ENCODE measurements at places on chromosomes 7 and 10.

DNA sequence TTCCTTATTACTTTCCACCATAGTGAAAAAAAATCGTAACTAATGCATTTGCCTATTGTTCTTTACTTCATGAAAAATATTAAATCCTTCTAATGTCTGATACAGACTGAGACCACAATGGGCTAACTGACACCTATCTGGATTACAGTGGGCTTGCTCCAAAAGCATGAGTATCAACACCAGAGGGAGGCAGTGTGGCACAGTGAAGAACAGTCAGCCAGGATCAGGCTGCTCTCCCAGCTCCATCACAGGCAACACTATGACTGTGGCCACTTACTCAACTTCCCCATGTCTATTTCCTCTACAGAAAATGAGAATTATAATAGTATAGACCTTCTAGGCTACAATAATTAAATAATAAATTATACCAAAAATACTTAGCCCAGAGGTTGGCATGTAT lies 97.2 kb downstream of the SLC25A13 start:
- no peak for DNase-seq

DNA sequence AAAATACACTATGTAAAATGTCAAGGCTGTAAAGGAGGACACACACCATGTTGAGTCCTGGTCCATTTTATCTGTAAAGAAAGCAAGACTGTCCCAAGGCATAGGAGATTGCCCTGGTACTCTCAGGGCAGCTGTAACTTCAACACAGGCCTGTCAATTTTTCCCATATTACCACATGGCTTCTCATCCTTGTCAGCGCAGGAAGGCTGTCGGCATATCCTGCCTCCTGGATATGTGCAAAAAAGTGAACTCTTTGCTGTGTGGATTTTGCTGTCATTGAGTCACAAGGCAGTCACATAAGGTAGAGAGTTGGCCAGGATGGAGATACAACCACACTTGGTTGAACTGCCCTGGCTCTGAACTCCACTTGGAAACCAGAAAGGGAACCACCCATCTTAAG lies 8.7 kb downstream of the DUSP5 start:
- no peak for DNase-seq

DNA sequence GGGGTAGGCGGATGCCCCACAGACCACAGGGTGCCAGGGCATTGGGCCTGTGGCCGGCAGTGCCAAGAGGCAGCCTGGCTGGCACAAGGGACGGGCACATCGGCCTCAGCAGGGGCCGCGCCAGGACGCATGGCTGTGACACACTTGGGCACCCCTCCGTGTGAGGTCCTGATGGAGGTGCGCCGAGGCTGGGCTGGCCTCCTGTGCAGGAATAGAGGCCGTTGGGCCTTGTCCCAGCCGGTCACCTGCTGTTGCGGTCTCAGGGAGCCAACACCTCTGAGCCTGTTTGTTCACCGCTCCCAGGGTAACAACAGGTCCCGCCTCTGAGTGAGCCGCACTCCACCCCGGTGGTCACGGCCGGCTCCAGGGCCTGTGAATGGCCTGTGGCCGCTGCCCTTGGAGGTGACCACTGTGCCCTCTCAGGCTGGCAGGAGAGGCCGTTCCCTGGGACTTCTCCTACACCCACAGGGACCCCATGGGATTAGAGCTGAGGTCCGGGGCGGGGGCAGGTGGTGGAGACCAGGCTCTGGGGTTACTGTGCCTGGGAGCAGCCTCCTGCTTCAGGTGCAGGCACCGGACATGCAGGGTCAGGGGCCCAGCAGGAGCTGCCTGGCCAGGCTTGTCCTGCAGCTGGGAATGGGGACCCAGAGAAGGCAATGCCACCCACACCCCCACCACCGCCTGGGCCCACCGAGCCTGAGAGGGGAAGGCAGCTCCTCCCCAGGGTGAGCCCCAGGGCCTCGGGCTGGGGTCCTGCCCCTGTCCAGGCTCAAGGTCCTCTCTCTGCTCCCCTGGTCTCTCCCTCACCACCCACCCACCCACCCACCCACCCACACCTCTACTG lies 12.0 kb downstream of the PWWP2B start:
- DNase-seq, result no peak

DNA sequence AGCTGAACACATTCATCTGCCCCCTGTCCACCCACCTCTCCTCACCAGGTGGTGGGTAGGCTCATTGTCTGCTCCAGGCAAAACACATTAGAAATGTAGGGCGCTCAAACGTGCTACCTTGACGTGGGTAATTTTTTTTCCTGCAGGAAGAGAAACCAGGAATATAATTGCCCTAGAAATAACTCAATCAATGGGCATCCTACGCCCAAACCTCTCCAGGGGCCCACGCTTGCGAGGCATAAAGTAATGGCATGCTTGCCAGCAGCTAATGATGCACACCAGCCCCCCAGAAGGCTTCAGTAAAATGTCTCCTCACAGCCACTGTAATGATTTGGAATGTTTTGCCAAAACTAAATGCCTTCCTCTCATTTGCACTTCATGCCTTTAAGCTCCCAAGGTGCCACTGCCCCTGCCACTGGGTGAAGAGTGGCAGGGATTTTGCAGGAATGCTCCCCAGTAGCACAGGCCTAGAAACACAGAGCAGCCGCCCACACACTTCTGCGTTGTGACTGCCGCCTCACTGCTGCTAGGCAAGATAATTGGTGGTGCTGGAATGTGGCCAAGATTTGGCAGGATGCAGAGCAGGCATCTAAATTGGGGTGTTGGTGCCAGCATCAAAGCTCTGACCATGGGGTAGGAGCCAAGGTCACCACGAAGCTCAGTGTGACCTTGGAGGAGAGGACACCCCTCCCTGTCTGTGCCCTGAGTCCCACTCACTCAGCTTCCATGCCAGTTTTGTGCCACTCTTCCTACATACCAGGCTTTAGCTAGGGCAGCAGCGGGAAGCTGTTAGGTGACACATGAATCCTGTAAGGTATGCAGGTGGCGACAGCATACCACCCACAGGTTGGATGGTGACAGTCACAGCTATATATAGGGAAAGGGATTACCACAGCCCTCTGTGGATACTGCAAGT lies 48.7 kb upstream of the PPP1R3C start:
- no peak for DNase-seq

GRCh38 chr7:31320675-31321074 lies 19.9 kb downstream of the NEUROD6 start:
- no peak for DNase-seq

GRCh38 chr10:23155169-23155568 lies 36.9 kb upstream of the PTF1A start:
- DNase-seq, result no peak

GRCh38 chr10:44908066-44908749 lies 2.9 kb upstream of the TMEM72 start:
- DNase-seq, result no peak

DNA sequence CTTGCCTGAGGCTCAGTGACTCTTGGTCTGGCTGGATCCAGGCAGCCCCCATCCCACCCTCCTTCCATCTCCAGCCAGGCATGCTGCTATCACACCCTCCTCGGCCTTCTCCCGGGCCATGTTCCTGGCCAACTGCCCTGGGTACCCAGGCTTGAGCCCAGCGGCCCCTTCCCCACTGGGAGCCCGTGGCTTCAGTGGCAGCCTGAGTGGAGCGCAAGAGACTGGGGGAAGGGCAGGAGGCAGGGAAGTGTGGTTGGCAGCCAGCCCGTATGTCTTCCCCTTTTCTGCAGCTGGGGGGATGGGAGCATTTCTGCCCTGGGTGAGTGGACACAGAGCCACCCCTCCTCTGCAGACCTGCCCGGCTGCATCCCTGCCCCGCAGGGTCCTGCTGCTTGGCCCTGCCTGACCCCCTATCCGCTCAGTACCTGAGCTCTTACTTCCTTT lies 148.5 kb downstream of the ARHGAP22 start:
- DNase-seq, result no peak

DNA sequence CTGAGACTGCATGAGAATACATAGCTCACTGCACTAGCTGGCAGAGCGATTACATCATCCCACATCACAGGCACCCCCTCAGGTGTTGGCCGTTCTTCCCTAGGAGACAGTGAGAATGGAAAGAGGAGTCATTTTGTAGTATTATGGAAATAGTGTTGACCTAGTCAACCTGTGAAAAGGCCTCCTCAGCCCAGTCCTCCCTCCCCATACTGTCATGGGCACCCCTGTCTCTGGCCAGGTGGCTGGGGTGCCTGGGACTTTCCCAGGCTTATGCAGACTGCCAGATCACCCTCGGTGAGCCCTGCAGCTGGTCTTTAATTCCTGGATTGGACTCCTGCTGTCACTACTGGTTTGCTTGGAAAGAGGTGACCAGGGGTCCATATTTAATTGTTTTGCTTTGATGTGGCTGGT lies 4.0 kb downstream of the INPP5A start:
- DNase-seq, result no peak

GRCh38 chr7:86844608-86845007 lies 200.9 kb downstream of the GRM3 start:
- no peak for DNase-seq

DNA sequence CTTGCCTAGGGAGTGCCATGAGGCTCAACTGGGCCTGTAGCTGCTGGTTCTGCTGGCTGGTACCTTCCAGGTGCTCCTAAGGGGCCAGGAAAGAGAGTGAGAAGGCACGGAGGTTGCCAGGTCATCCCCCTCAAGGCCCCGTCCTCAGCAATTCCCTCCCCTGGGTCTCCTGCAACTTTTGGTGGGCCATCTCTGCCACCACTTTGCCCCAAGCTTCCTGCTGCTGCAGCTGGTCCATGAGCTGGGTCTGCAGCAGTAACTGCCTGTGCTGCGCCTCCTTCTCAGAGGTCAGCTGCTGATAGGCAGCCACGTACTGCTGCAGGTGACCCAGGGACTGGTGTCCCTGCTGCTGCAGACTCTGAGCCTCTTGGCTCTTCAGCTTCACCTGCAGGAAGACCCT lies 17.3 kb upstream of the MTPAP start:
- no peak for DNase-seq

- DNase-seq, result no peak
Observed at GRCh38 chr10:126564326-126564888, 106.1 kb downstream of the C10orf90 start.

DNA sequence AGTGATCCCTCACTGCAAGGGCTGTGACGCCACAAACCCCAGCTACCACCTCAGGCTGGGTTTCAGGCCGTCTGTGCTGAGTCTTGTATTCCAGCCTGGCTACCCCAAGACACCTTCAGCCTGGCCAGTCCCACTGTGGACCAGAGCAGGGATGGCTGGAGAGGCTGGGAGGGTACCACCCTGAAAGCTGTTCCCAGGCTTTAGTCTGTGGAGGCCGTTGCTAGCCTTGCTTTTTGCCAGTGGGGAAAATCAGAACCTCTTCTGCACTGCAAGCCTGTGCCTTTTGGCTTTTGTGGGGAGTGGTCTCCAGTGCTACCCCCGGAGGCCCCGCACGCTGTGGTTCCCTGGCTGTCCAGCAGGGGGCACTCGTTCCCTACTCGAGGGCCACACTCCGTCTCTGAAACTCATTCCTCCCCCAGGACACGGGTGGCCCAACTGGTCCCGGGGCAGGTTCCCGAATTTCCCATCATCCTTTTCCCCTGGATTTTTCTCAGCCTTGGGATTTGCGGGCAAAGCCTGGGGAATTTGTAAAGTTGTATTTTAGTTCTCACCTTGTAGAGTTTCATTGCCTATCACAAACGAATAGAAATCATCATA lies 128.4 kb upstream of the BTBD16 start:
- no peak for DNase-seq

- DNase-seq, result no peak
Observed at GRCh38 chr7:80393786-80394185, 118.1 kb downstream of the GNAT3 start.

- DNase-seq, result no peak
Observed at GRCh38 chr7:100745184-100745583, 11.8 kb downstream of the ZAN start.

- DNase-seq, result no peak
Observed at GRCh38 chr7:2886900-2887299, 42.8 kb upstream of the GNA12 start.

- no peak for DNase-seq
Observed at GRCh38 chr7:116733924-116734580, 62.1 kb downstream of the MET start.

GRCh38 chr7:37960483-37960882 lies 40.0 kb downstream of the EPDR1 start:
- DNase-seq, result no peak

DNA sequence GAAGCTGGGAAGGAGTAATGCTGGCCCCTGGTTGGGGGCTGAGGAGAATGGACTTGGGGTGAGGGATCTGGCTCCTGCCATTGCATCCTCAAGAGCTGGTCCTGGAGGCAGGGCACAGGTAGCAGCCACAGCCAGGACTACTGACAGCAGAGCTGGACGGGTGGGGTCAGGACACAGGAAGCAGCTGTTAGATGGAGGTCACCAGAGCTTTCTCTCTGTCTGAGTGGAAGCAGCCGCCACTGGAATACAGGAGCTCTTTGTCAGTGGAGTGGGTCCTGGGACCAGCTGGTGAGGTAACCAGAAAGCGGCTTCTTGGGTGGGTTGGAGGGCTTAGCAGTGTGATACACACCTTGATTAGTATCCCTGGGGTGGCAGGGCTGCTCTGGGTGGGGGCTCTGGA lies 58.1 kb upstream of the AQP1 start:
- no peak for DNase-seq

DNA sequence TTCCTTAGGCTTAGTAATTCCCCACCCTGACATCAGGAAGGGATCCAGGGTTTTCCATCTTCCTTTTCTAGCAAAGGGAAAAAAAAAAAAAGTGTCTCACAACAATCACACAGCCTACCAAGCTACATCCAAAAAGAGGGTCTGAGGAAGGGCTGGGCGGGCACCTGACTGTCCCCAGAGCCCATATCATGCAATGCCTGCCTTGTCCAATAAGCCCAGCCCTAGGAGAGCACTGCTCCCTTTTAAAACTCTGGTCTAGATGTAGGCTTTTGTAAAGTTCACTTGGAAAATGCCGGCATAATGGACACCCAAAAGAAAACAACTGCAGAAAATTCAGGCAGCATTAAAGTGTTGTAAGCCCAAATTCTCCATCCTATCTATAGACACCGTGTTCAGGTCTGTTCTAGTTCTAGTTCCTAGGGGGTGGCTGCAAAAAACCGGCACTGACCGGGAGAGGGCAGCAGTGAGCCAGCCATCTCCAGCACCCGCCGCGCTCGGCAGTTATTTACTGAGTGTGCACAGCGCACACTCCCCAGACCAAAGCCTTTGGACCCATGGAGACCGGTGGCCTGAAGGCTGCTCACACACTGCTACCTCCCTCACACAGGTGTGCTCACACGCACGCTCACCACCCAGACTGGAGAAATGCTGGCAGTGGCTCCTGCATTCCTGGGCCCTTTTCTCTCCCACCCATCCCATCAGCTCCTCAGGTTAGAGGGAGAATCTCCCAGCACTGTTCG lies 48.7 kb downstream of the PODXL start:
- peak; percentile 79 for DNase-seq

- DNase-seq, result no peak
Observed at GRCh38 chr7:103702454-103702853, 256.4 kb upstream of the SLC26A5 start.

DNA sequence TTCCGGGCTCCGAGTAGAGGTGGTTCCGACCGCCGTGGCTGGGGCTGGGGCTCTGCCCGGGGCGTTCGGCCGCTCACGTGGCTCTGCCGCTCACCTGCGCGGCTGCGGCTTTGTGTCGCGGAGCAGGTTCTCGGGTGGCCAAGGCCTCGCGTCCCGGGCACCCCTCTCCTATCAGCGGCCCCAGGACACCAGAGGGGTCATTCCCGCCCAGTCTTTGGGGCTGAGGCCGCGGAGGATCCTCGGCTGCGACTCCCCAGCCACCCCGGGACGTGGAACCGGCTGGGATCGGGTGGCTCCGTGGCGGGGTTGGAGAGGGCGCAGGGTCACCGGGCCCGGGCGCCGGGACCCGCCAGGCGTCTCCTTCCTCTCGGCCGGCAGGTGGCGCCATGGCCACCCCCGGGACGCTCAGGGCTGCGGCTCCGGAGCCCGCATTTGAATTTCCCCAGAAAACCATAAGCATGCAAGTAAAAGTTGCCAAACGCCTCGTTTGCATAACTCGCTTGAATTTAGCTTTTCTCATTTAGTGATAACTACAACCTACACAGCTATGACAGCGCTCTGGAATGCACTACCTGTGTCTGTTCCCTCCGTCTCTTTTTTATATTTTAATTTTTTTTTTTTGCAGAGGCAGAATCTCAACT lies 1.2 kb downstream of the COL26A1 start:
- DNase-seq, result peak; percentile 55
